H54 (cell line): ENCODE measurements at places on chromosomes 1 and 21.

DNA sequence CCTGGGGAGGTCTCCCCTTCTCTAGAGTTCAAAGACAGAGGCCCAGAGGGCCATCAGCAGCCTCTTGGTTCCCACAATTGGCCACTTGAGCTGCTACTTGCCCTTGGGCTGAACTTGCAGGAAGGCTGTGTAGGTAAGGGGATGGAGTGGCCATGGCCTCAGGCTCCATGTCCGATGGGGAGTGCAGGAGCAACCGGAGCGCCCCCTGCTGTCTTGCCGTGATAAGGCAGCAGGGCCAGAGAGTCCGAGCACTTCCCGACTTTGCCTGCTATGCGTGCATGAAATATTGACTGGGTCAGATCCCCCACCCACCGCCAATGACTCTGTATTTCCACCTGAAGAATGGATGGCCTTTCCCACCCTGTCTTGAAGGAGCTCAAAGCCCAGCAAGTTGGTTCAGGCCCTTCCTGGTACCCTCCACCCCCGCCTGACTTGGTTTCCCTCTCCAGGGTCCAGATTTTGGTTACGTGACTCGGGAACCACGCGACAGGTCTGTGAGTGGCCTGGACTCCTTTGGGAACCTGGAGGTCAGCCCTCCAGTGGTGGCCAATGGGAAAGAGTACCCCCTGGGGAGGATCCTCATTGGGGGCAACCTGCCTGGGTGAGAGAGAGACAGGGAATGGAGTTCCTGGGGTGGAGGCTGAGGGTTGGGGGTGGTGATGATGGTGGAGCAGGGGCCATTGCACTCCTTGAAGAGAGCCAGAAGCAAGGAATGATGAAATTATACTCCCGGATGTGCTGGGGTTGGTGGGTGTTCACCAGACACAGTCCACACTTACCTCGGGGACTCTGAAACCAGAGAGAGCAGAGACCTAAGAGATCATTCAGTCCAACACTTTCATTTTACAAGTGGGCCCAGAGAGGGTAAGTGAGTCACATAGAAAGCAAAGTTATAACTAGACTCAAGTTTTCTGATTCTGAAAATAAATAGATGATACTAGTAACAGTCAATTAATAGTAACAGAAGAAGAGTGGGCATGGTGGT is 25.6 kb downstream of the PADI3 start:
- peak; percentile 41 for DNase-seq

DNA sequence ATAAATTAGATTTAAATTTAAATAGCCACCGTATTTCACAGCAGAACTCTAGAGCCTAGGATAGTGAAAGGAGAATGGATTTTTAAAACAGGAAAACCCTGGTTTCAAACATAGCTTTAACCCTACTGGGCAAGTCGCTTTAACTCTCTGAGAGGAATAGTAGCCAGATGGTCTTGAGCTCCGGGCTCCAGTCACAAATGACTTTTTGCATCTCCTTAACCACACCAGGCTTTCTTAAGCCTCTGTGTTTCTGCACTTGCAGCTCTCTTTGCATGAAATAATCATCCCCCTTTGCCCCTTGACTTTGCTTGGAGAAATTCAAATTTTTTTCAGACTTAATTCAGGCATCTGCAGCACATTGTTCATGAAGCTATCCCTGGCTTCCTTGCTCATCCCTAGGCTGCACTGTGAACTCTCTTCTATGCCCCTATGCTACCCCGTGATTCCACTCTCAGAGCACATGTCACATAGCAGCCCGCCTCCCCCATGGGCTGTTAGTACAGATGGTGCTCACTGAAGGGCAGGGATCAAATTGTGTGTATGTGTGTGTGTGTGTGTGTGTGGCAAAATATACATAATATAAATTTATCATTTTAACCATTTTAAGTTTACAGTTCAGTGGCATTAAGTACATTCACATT is 68.8 kb upstream of the DAB1 start:
- no peak for DNase-seq

GRCh38 chr1:85502625-85503083 is 37.7 kb upstream of the DDAH1 start:
- DNase-seq, result no peak

GRCh38 chr1:175933801-175934200 is 190.4 kb upstream of the TNR start:
- no peak for DNase-seq

DNA sequence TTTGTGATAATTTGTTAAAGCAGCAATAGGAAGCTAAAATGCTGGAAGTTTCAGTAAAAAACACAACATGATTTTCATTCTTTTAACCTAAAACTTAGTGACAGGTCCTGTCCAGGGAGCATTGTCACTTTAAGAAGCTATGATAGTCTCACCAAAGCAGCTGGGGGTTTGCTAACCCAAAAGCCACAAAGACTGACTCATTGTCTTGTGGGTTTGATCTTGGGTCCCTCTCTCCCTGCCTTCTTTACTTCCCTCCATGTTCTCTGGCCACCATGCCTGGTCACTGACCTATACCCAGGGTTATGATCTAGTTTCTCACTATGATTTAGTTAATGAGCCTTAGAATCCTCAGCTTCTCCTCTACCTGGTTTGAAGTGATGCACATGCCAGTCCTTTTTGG is 213.5 kb upstream of the PTGFR start:
- DNase-seq, result peak; percentile 33

GRCh38 chr1:44636083-44636687 is 38.1 kb downstream of the TMEM53 start:
- DNase-seq, result no peak

- DNase-seq, result no peak
These were observed 6.5 kb upstream of the CCDC27 start for GRCh38 chr1:3745590-3746381.

- DNase-seq, result peak; percentile 78
These were observed 93.9 kb upstream of the PPM1J start for GRCh38 chr1:112808861-112809684.

DNA sequence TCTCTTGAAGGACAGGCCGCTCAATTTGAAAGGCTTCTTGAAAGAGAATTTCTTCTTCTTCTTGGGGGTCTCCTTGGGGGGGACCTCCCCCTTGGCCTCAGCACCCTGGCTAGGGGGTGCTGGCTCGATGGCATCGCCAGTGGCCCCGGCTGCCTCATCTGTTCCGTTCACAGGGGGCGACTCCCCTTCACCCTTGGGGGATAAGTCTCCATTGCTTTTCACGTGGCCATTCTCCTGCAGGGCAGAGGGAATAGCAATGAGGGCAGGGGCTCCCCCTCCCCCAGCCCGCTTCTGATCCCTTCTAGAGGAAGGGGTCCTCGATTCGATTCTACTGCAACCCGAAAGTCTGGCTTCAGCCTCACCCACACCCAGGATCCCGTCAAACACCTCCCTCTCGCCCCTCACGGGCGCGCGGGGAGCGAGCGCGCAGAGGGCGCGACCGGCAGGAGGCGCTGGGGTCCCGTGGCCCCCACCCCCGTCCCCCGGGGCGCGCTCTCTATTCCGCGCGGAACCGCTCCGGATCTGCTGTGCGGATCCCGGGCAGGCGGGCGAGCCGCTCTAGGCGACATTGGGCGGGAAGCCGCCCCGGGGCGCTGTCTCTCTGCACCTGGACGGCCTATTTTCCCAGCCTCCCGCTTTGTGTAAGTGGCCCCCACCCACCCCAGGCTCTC is 1.0 kb downstream of the MARCKSL1 start:
- no peak for DNase-seq
